Activated CD4-positive, CD25-positive, alpha-beta regulatory T cell treated with anti-CD3 and anti-CD28 coated beads, Interleukin-2, amount 50 U/mL, for 72 hours (primary cell): ENCODE measurements at places on chromosomes 4 and X.

GRCh38 chr4:6507345-6507744 is 34.9 kb upstream of the PPP2R2C start:
- no peak for DNase-seq

DNA sequence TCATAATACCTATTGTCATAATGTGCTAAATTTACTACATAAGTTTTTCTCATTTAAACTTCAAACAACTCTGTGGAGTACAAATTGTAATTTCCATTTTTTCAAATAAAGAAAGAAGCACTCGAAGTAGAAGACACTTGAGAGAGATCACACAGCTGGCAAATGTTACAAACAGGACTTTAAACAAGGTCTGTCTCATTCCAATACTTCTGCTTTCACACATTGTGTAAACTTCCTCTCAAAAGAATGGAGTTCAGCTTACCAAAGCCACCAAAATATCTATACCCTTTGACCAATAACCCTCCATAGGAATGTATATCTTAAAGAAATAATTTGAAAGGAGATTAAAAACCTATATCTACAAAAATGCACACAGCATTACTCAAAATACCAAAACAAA is 88.3 kb downstream of the OPHN1 start:
- no peak for DNase-seq

GRCh38 chrX:129682979-129683378 is 28.2 kb upstream of the APLN start:
- DNase-seq: no peak

- DNase-seq: no peak
These were observed 35.1 kb downstream of the CLDN22 start for GRCh38 chr4:183284965-183285364.

GRCh38 chrX:113510586-113510985 is 670.0 kb upstream of the AMOT start:
- DNase-seq: no peak

DNA sequence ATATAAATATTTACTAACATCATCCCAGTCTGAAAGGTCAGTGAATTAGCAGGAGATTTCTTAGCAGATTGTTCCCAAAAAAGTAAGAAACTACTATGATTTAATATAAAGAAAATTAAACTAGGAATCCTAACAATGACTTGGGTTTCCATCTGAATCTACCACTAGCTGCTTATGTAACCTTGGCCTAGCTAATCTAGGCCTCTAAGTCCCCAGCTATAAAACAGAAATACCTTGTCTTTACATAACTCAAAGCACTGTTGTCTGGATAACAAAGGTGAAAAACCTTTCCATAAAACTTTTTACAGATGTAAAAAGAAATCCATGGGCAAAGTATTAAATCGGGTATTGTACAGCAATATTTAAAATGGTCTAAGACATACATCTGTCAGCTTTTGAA is 3.0 kb downstream of the FBXL5 start:
- DNase-seq: no peak
